ENCODE measurements at places on chromosomes 5 and 9.

DNA sequence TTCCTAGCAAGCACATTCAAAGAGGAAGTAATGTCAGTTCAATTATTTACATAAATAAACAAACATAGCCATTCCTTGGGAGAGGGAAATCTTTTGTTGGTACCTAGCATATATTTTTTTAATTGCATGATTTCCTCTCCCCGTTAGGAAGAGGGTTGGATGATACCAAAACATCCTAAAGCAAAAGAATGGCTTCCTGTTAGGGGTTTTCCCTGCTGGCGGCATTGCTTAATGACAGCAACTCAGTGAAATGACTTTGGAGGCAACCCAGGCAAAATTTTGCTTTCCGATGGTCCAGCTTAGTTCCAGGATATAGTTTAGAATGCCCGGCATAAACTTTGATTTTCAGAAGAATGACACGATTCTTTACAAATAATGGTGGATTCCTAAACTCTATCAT, 73.2 kb downstream of the MAT2B start:
- DNase-seq: no peak

- DNase-seq: no peak
Observed at GRCh38 chr9:92171822-92172221, 56.6 kb upstream of the SPTLC1 start.

GRCh38 chr9:76905791-76906646, at the start of gene PRUNE2:
Gene PRUNE2 (minus strand): TSS chr9:76906114. CDS start chr9:76905963, 151 bp downstream.
- peak; percentile 73 for DNase-seq

- DNase-seq: no peak
Observed at GRCh38 chr5:167877114-167877722, 414.2 kb upstream of the WWC1 start.

- DNase-seq: no peak
Observed at GRCh38 chr9:130264414-130265350, 878 bp upstream of the HMCN2 start.

DNA sequence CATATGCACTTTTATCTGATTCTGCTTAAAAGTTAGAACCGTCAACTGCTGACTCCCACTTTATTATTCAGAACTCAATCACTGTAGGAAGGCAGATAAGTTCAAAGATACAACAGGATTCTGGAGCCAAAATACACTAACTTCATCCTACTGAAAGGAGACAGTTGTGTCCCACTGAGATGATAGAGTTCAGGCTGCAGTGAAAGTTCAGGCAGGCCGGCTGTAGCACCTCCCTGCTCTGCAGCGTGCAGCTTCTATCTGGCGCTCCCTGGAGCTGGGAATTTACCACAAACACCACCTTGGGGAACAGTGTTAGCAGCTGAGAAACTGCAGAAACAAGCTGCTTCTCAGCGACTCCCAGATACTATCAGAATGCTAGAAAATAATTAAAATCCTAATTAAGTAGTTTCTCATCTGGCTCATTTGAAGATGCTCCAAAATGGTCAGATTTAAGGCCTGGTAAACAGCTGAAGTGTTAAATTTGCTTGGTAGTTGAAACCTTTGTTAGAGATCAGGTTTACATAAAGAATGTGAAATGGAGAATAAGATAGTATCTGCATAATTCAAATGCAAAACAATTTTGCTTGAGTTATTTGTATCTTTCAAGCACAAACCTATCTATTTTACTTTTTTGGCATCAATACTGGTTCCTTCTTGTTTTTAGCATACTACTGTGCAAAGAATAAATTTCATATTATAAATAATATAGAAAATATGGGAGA, 52.3 kb upstream of the CNTLN start:
- peak; percentile 16 for DNase-seq

GRCh38 chr9:2602704-2603116, 18.9 kb upstream of the VLDLR start:
- no peak for DNase-seq

DNA sequence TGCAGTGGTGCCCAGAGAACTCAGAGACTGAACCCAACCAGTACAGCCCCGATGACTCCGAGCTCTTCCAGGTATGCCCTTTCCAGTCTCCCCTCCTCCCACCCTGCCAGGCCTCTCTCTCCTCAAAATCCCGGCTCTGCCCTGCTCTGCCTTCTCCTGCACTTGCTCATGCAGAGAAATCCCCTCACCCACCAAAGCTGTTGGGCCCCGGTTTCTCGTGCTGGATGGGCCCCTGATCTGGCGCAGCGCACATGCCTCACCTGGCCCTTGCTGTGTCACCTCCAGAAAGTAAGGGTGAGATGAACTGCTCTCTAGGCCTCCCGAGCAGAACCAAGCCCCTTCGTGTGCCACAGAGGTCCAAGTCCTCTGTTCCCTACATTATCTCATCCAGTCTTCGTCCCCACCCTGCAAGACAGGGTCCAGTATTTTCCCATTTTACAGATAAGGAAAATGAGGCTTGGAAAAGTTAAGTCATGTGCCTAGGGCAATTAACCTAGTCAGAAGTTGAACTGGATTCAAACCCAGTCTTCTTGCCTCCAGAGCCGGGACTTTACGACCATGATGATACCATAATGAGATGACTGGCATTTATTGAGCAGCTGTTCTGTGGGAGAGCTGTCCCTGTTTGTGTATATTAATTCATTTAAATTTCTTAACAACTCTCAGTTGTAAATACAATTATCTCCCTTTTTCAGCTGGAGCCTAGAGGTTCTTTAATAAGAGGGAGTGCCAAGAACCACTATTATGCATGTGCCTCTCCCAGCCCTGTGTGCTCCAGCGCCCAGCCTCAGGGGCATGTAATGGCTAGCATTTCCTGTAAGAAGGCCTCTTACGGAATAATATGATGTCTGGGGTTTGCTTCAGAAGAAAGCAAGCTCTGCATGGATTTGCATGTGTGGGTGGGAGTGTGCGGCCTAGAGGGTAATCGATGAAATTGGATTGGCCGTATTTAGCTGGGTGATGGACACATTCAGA, 90.7 kb downstream of the PPARGC1B start:
- DNase-seq: no peak

DNA sequence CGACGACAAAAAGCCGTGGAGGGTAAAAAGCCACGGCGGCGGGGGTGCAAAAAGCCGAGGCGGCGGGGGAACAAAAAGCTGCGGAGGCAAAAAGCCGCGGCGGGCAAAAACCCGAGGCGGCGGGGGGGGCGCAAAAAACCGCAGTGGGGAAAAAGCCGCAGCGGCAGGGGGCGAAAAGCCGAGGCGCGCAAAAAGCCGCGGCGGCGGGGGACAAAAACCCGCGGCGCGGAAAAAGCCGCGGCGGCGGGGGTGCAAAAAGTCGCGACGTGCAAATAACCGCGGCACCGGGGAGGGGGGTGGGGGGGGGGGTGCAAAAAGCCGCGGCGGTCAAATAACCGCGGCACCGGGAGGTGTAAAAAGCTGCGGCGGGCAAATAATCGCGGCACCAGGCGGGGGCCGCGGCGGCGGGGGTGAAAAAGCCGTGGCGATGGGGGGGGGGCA, 511.5 kb downstream of the FOXD4L5 start:
- no peak for DNase-seq

DNA sequence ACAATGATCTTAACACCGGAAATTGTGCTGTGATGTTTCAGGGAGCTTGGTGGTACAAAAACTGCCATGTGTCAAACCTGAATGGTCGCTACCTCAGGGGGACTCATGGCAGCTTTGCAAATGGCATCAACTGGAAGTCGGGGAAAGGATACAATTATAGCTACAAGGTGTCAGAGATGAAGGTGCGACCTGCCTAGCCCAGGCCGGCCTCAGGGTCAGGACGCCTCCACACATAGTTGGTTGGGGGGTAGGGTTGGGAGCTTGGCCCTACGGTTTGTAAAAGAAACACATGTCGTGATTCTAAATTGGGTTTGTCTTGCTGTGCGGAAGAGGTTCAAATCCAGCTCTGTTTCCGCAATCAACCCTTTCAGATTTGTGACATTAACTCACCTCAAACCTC, 6.6 kb downstream of the FCN2 start:
- no peak for DNase-seq

GRCh38 chr9:35397216-35397698, 92.7 kb upstream of the RUSC2 start:
- DNase-seq: no peak

DNA sequence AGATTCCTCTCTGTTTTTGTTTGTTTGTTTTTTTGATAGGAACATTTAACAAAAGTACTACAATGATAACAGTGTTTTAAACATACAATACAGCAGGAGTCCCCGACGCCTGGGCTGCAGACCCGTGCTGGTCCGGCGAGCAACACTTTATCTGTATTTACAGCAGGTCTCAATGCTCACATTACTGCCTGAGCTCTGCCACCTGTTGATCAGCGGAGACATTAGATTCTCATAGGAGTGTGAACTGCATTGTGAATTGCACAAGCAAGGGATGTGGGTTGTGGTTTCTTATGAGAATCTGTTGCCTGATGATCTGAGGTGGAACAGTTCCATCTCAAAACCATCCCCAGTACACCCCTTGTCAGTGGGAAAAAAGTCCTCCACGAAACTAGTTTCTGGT, 1068.5 kb upstream of the CDH10 start:
- DNase-seq: no peak

DNA sequence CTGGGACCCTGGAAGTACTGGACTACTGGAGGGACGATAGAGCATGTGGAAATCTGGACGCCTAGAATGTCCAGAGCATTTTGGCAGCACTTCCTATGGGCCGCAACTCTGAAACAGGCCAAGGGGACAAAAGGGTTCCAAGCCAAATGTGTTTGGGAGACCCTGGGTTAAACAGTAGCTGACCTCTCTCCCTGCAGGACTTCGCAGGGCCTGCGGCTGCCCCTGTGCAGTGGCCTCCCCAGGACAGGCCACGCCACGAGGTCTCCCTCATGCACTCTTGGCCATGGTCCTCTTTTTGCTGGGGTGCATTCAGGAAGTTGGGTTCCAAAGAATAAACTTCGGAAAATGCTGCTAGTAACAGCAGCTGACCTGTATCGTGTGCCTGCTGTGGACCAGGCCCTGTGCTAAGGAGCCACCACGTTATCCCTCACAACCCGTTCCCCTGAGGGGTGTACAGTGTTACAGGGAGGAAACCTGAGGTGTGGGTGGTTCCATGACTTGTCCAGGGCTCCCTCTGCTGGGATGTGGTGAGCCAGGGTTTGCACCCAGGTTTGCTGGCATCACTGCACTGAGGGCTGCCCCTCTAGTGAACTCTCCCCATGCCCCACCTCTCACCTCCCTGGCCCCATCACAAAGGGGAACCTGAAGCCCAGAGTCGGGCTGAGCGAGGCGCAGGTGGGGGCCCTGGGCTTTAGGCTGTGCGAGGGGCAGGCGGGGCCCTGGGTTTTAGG, 79.4 kb downstream of the AMBP start:
- peak; percentile 9 for DNase-seq

GRCh38 chr9:17578911-17579793, at the start of gene SH3GL2:
Gene SH3GL2 (plus strand): TSS chr9:17579066.
- DNase-seq: no peak

GRCh38 chr9:112546149-112547012, 59.8 kb downstream of the KIAA1958 start:
- no peak for DNase-seq

DNA sequence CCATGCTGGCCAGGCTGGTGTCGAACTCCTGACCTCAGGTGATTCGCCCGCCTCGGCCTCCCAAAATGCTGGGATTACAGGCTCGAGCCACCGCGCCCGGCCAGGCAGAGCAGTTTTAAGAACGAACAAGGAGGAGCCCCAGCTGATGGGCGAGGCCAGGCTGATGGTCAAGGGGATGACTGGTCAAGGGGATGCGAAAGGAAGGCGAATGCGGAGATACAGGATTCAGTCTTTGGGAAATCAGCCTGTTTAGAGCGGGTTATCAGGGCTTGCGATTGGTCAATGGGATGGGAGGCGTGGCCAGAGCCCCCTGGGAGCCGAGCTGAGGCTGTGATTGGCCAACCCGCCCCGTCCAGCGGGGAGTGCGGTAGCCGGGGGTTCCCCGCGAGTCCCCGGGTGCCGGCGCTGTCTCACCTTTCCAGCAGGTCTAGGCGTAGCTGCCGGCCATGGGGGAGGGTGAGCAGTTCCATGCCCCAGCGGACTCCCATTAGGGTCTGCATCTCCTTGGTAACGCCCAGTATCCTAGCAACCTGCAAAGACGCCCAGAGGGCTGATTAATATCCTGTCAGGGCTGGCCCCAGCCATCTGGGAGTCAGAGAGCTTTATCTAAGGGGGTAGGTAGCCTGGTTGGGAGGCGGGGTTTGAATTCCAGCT, 7.5 kb upstream of the TOR2A start:
- no peak for DNase-seq

DNA sequence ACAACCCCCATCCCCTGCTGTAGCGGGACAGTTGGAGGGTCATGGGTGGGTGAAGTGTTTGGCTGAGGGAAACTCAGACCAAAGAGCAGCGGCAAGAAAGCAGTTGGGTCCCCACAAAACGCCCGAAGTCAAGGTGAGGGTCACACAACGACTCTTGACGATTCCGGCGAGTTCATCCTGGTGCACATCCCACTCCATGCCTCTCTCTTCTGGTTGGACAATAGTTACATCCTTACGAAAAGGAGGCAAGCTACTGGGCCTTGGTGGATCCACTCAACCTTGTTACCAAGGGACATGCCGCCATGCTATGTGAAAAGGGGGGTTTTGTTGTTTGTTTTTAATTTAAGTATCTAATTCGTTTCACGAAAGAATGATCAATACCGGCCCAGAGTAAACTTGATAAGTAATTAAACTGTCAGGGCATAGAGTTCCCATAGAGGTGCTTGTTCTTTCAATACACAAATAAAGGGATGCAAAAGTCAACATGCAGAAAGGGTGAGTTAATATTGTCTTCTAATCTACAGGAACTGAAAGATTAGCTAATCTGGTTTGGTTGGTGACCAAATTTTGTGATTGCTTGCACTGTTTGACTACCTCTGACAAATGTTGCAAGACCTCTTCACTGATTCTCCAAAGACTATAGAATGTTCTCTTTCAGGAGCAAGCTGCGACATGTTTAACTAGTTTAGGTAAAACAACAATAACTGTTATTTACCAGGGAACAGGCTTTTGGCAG, 732 bp upstream of the SMIM15 start:
- no peak for DNase-seq

GRCh38 chr5:94499806-94500205, 118.6 kb downstream of the KIAA0825 start:
- DNase-seq: no peak

DNA sequence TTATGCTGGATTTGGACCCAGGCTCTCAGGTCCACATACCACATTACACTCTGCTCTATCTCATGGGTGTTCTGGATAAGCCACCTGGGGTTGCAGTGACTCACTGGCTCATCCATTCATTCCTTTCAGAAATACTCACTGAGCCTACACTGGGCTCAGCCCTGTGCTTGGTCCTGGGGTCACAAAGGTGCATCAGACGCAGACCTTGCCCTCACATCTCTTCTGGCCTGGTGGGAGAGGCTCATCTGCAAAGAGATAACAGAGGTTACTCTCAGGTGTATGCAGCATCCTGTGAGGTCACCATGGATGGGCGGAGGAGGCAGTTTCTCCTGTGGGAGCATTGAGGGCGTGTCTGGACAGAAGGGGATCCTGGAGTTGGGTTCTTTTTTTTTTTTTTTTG, 12.1 kb downstream of the CDHR2 start:
- DNase-seq: no peak

DNA sequence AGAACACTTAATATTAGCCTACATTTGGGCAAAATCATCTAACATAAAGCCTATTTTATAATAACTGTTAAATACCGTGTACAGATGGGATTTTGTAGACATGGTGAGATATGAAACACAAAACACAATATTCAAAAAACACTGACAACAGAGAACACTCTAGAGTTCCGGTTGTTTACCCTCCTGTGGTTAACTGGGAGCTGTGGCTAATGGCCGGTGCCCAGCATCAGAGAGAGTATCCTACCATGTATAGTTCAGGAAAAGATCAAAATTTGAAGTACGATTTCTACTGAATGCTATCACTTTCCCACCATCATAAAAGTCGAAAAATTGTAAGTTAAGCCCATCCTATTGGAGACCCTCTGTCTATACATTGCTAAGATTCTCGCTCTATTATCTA, 2.4 kb downstream of the CAMK4 start:
- DNase-seq: no peak

GRCh38 chr9:111483439-111483857, 735 bp downstream of the ECPAS start:
- no peak for DNase-seq

All from mucosa of gallbladder (tissue), 1 donor.